NCI-H2107 (cell line): ENCODE measurements at places on chromosomes 3 and 15.

DNA sequence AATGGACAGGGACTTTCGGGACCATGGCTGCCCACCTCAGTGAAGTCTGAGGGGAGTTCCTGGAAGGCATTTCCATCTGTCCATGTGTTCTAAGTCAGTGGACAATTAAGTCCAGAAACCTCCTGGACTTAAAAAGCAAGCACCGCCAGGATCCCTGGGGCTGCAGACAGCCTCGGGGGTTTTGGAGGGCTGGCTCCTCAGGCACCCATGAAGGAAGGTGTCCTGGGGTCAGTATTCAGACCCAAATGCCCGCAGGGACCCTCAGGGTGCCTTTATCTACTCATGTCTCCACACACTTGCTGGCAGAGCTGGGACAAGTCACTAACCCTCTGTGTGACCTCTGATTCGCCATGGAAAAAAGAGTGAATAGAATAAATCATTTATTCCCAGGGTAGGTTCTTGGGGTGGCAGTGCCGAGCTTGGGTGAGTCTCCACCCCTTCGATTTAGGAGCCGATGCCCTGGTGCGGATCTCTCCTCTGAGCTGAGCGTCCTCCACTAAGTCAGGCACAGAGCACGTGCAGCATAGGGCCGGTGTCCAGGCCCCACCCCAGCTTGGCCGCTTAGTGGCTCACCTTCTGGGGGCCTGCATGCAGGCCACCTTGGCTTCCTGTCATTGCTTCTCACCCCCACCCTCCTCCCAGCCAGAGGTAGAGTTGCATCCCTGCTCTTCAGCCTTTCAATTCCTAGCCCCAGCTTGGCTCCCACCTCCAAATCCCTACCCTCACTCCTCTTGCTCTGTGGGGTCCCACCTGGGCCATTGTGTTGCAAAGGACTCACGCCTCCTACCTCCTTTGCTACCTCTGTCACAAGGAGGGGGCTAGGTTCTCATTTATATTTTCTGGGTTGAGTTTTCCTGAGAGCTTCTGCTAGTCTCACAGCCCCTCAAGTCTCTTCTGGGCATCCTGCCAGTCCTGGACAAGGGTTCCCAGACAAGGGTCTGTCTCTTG, 19.9 kb downstream of the SLC6A6 start:
- DNase-seq, result no peak

DNA sequence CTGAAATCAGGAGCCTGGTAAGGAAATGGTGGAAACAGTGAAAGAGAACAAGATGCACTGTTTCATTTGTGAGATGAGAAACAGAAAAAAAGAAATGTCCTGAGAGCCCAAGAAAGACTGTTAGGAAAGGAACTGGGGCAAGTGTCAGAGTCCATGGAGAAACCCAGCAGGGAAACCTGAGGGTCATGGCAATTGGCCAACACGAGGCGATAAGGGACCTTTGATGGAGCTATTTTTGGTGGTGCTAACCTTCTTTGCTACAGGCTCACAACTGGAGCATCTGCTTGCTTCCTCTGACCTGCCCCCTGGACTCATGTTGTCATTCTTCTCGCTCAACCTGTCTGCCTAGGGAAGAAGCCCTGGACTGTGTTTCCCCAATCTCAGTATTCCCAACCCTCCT, 4.2 kb upstream of the TMEM41A start:
- DNase-seq, result no peak

DNA sequence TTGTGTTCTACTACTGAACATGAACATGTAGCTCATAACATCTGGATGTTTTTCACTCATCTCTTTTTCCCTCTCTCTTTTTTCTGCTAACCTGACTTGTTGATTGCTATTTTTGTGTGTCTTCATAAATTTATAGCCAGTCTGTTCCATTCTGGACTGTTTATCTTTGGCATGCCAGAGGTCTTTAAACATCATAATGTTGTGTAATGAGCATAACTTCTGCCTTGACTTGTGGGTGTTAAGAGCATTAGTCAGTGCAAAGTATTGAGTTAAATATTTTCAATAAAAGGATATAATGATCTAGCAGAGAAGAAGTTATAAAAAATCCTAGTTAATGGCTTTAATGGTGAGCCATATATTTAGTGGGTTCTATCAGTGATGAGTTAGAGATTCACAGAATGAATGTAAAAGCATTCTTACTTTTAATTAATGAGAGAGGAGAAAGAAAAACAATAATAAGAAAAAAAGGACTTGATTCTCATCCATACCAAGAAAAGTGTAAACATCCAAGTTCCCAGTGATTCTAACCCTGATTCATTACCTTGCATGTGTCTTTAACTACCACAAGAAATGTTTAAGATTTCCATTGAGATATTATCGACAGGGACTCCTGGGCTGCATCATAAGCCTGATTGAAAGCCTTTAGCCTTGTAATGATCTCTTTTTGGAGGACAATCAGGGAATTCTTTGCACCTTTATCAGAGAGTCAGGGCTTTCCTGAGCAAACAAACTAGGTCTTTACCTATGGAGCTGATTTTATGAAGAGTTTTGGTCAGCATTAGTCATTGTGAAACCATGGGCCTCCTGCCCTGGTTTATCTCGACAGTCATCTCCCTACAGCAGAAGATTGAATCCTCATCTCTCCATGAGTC, 22.9 kb downstream of the MITF start:
- no peak for DNase-seq

DNA sequence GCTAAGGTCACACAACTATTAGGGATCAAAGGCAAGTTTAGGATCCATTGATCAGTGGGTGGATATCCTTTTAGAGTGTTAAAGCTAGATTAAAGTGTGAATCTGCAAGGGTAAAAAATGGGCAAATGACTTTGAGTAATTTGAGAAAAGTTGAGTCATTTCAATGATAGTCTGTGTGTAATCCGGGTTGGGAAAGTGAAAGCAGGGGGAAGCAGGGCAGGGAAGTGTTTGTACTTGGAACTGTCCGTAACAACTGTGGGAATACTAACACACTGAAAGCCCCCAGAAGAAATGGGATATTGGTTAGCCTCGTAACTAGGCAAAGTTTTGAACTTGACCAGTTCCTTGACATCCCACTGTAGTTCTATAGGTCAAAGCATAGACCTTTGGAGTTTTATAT, 187.2 kb upstream of the SLITRK3 start:
- no peak for DNase-seq

DNA sequence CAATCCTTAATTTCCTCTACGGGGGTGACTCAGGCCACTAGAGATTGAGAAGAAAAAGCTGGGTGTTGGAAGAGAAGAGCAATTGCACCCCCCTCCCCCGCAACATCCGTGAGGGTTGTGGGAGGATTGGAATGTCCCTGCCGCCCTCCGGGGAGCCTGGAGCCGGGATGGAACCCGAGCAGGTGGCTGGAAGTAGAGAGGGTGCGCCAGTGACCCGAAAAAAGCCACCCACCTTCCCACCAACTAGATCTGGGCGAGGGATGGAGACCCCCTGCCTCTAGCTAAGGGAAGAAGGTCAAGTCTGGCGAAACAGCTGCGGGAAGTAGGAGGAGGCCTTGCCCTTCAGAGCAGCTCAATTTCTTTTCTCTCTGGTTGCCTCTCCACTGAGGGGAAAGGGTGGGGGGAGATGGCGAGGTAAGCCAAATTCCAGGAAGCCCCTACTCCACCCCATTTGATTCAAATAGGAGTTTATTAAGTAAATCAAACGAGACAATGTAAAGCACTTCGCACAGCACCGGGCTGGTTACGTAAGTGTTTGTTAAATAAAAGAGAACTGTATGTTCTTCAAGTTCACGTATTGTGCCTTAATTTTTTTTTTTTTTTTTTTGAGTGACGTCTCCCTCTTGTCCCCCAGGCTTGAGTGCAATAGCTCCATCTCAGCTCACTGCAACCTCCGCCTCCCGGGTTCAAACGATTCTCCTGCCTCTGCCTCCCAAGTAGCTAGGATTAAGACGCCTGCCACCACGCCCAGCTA, 1.1 kb upstream of the WWTR1 start:
- no peak for DNase-seq

DNA sequence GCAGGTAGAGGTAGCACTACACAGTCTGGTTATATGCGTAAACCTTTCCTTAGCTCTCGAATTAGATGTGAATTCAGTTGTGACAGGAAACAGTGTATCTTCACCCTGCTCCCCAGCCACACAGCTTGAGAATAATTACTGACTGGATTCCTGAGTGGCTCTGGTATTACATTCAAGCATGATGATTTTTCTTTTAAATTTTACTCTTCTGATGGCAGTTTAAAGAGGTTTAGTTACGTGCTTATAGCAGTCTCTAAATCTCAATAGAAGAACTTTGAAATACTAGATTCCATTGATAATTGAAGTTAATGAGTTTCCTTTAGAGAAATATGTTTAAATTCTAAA, 98.8 kb downstream of the FNDC3B start:
- DNase-seq, result no peak

- DNase-seq, result no peak
Observed at GRCh38 chr15:98154863-98155262, 194.4 kb downstream of the ARRDC4 start.

- DNase-seq, result no peak
Observed at GRCh38 chr3:142298626-142299025, 73.2 kb upstream of the GK5 start.
